Progenitor cell of endocrine pancreas (in vitro differentiated cells): ENCODE measurements at places on chromosomes 3 and 15.

- H3K36me3 ChIP-seq = peaks cover 4% of the 10 kb centered on the region
- peaks cover 15% of the 10 kb centered on the region for H3K4me1 ChIP-seq
- H3K4me3 ChIP-seq = no peak overlapping the region
- H3K27me3 ChIP-seq = no peaks in the 10 kb centered on the region
- no peak overlapping the region for H3K27ac ChIP-seq
- DNase-seq = no peak
Measured at GRCh38 chr3:39101022-39101689, 6.3 kb downstream of the GORASP1 start.

- peaks cover 1% of the 10 kb centered on the region for H3K36me3 ChIP-seq
- H3K4me3 ChIP-seq = no peak overlapping the region
- H3K27me3 ChIP-seq = peaks cover 3% of the 10 kb centered on the region
- peaks cover 2% of the 10 kb centered on the region for H3K4me1 ChIP-seq
- DNase-seq = no peak
Measured at GRCh38 chr15:60787837-60788691, 309.1 kb upstream of the ICE2 start.

DNA sequence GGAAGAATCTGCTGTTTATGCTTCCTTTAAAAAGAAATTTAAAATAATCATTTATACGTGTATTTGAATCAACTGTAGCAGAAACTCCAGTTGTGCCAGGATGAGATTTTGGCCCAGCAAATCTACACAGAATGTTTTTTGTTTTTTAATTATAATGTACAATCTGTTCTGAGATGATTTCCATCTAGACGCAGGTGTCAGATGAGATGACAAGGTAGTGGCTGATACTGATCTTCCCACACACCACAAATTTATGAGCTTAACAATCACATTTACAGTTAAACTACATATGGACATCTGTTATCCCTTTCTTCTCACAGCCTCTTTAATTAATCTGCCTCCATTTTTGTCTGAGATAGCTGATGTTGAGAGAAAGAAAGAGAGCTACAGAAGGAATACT lies 23.6 kb downstream of the DCLK3 start:
- peaks cover 8% of the 10 kb centered on the region for H3K4me1 ChIP-seq
- H3K27me3 ChIP-seq = peaks cover 12% of the 10 kb centered on the region
- DNase-seq = no peak
- H3K4me3 ChIP-seq = no peak overlapping the region
- H3K27ac ChIP-seq = no peak overlapping the region
- H3K36me3 ChIP-seq = no peaks in the 10 kb centered on the region

DNA sequence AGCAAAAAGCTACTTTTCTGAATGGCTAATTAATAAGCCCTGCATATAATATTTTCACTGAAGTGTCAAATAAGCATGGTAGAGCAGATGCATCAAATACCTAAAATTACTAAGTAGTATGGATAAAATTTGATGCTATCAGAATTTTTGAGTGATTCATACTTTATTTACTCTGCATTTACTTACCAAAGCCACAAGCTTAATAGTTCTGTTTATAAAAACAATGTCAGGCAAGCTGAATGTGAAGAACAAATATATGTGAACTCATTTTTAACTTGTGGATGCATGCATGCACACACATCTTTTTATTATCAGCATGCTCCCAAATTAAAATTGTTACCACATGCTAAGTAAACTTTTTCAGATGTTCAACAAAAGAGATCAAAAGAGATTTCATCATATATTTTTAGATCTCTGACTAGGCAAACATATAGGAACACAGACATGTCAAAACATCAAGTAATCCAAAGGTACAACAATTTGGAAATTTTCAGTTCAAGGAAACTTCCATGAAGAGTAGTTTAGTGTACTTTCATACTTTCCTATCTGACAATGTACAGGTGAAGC lies 969.4 kb downstream of the ROBO1 start:
- peaks cover 8% of the 10 kb centered on the region for H3K4me1 ChIP-seq
- no peaks in the 10 kb centered on the region for H3K27me3 ChIP-seq
- no peak overlapping the region for H3K27ac ChIP-seq
- peaks cover 4% of the 10 kb centered on the region for H3K36me3 ChIP-seq
- no peak for DNase-seq
- H3K4me3 ChIP-seq = no peak overlapping the region

- no peak overlapping the region for H3K27ac ChIP-seq
- H3K4me3 ChIP-seq = no peak overlapping the region
- no peak for DNase-seq
- no peaks in the 10 kb centered on the region for H3K36me3 ChIP-seq
- peaks cover 4% of the 10 kb centered on the region for H3K4me1 ChIP-seq
Measured at GRCh38 chr3:64856106-64856505, 168.3 kb upstream of the ADAMTS9 start.

DNA sequence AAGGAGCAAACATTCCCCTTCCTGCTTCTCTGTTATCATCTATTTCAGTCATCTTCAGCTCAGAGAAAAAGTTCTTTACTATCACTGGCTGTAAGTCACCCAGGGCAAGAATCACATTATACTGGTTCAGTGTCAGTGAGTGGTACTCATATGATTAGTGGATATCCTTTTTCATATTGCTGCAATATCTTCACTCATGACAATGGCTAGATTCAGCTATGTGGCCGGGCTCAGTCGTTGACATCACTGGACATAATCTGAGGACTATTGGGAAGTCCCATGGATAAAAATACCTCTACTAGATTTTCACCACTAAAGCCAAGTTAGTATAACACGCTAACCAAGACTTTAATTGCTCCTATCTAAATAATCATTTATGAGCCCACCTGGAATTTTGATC lies 91.3 kb upstream of the UBE2E2 start:
- no peak for DNase-seq
- no peak overlapping the region for H3K27ac ChIP-seq
- H3K27me3 ChIP-seq = no peaks in the 10 kb centered on the region
- no peaks in the 10 kb centered on the region for H3K4me1 ChIP-seq
- H3K36me3 ChIP-seq = no peaks in the 10 kb centered on the region

DNA sequence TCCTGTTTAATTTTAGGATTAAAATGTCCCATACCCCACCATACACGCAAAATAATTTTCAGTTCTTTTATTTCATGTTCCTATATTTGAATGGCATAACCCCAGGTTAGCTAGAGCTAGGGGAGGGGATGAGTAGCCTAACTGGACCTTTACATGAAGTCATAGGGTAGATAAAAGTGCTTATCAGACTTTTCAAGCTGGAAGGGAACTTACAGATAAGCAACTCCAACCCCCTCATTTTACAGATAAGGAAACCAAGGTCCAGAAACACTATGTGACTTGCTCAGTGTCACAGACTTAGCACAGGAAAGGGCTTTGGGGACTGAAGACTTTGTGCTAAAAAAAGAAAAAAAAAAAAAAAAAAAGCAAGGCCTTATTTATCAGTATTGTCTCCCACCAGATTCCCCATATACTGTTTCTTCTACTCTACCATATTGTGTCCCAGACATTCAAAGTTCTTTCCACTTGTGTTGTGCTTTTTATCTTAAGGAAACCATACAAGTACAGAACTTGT lies 10.6 kb upstream of the TNIK start:
- no peaks in the 10 kb centered on the region for H3K27me3 ChIP-seq
- peak overlapping the region; percentile 24 for H3K27ac ChIP-seq
- no peak overlapping the region for H3K4me3 ChIP-seq
- no peaks in the 10 kb centered on the region for H3K36me3 ChIP-seq

GRCh38 chr3:42739401-42740158 lies 33.5 kb downstream of the CCDC13 start:
- no peaks in the 10 kb centered on the region for H3K27me3 ChIP-seq
- H3K36me3 ChIP-seq = no peaks in the 10 kb centered on the region
- no peak overlapping the region for H3K4me3 ChIP-seq
- H3K4me1 ChIP-seq = peaks cover 1% of the 10 kb centered on the region

- no peaks in the 10 kb centered on the region for H3K4me1 ChIP-seq
- H3K27ac ChIP-seq = no peak overlapping the region
- DNase-seq = no peak
- H3K36me3 ChIP-seq = no peaks in the 10 kb centered on the region
- no peaks in the 10 kb centered on the region for H3K27me3 ChIP-seq
- no peak overlapping the region for H3K4me3 ChIP-seq
Measured at GRCh38 chr3:152109038-152109437, 159.7 kb upstream of the MBNL1 start.

DNA sequence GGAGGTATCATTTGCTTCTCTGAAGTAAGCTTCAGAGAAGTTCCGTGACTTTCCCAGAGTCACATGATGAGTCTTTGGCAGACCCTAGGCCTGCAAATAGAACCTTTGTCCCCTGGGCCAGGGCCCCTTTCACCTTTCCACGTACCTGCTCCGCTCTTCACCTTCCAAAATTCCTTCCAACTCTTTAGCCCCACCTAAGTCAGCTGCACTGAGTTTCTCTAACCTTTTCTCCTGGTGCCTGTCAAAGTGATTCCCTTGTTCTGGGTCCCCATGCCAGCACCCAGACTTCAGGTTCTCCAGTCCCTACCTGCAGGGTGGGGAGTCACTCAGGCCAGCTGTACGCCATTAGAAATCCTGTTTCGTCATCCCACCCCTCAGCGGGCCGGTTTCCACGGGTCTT lies 12.8 kb downstream of the LYZL4 start:
- H3K27ac ChIP-seq = no peak overlapping the region
- DNase-seq = no peak
- no peak overlapping the region for H3K4me3 ChIP-seq
- H3K4me1 ChIP-seq = peaks cover 5% of the 10 kb centered on the region
- no peaks in the 10 kb centered on the region for H3K36me3 ChIP-seq
- H3K27me3 ChIP-seq = peaks cover 60% of the 10 kb centered on the region

DNA sequence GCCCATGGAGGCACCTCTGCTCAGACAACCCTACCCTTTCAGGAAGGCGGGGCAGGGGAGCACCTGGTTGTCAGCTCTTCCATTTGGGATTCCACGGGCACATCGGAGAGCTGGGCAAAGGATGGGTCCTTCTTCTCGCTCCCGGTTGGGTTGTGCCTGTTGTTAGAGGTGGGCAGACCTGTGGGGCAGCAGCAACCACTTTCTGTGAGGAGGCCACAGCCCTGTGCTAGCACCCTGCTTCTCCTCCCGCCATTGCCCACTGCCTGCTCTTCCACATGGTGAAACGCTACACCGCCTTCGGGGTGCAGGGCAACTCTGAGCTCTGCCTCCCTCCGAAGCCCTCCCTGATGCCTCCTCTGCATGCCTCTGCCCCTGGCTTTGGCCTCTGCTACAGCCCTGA lies 7.0 kb upstream of the HHATL start:
- no peaks in the 10 kb centered on the region for H3K4me1 ChIP-seq
- DNase-seq = no peak
- no peak overlapping the region for H3K27ac ChIP-seq

- H3K4me1 ChIP-seq = peaks cover 7% of the 10 kb centered on the region
- H3K4me3 ChIP-seq = no peak overlapping the region
- no peak for DNase-seq
- peak overlapping the region; percentile 63 for H3K27ac ChIP-seq
- no peaks in the 10 kb centered on the region for H3K36me3 ChIP-seq
Measured at GRCh38 chr3:182568261-182568660, 225.0 kb upstream of the ATP11B start.

DNA sequence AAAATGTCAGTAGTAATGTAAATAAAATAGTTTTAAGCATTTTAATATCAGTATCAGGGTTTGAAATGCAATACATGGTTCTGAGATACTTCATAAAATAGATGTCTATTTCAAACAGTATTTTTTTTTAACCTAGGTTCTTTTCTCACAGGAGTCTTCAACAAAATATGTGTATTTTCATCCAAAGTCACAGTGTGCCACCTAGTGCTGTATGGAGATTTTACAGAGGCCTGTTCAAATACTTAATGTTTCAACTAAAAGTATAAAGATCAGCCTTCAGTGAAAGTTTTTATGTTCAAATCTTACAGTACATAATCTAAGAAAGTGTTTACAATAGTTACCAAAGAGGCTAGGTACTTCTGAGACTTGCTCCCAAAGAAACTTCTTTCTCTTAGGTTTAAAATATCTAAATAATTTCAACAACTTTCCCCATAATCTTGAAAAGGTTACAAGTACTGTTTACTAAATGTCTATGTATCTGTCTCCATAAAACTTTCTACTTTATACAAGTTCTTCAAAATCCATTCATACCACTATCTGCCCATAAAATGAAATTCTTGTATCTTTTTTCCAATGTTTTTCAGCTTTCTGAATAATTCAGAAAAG lies 38.3 kb downstream of the SCAPER start:
- DNase-seq = no peak
- H3K36me3 ChIP-seq = peaks cover 1% of the 10 kb centered on the region
- H3K4me1 ChIP-seq = no peaks in the 10 kb centered on the region
- H3K27ac ChIP-seq = no peak overlapping the region

- peaks cover 41% of the 10 kb centered on the region for H3K27me3 ChIP-seq
- peaks cover 24% of the 10 kb centered on the region for H3K4me1 ChIP-seq
- no peak overlapping the region for H3K4me3 ChIP-seq
- H3K36me3 ChIP-seq = no peaks in the 10 kb centered on the region
Measured at GRCh38 chr15:33068511-33068990, 126.0 kb downstream of the FMN1 start.

GRCh38 chr3:108420926-108421325 lies 89.5 kb downstream of the MYH15 start:
- no peak for DNase-seq
- no peak overlapping the region for H3K4me3 ChIP-seq
- H3K27me3 ChIP-seq = no peaks in the 10 kb centered on the region
- no peaks in the 10 kb centered on the region for H3K36me3 ChIP-seq

DNA sequence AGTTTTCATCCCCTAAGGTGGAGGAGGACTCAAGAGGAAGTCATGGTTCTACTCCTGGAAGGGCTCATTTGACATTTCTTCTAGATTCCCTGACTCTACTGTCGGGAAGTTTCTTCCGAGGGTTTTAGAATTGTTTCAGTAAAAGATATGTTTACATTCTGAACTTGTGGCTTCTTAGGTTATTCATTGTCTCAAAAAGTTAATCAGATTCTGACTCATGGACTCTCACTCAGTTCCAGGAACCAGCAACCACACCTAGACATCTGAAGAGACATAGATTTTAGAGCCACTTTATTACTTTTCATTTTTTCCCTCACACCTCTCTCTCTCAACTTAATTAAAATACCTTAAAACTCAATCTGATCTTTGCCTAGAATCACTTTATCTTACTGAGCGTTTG lies 862.6 kb downstream of the AGBL1 start:
- H3K4me3 ChIP-seq = no peak overlapping the region
- DNase-seq = no peak
- peaks cover 12% of the 10 kb centered on the region for H3K27me3 ChIP-seq
- H3K36me3 ChIP-seq = no peaks in the 10 kb centered on the region
- H3K4me1 ChIP-seq = no peaks in the 10 kb centered on the region
- H3K27ac ChIP-seq = no peak overlapping the region

DNA sequence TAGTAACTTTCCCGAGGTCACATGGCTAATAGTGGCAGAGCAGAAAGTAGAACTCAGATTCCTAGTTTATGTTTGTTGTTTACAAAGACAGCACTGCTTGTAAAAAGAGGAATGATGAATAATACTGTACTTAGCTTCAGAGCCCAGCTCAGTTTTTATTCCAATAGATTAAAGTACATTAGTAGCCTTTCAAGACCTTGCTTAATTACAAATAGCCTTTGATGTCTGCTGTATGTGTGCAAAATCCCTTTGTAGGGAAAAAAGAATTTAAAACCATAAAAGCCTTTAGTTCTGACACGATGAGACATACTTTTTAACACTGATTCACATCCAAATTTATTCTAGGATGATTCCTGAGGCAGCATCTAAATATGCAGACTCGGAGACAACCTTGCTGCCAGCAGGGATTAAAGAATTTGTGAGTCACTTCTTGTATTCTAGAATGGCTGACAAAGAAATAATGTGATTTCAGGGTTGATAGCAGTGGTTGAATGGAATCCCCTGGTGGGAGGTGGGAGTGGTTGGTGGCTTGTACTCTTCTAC lies 324.2 kb upstream of the TGFBR2 start:
- no peak for DNase-seq
- H3K4me3 ChIP-seq = no peak overlapping the region
- no peaks in the 10 kb centered on the region for H3K27me3 ChIP-seq
- no peaks in the 10 kb centered on the region for H3K4me1 ChIP-seq
